ENCODE measurements at places on chromosomes 13 and 19.
A peak's percentile ranks its signal among the peaks of the same experiment; 100 is the strongest.

DNA sequence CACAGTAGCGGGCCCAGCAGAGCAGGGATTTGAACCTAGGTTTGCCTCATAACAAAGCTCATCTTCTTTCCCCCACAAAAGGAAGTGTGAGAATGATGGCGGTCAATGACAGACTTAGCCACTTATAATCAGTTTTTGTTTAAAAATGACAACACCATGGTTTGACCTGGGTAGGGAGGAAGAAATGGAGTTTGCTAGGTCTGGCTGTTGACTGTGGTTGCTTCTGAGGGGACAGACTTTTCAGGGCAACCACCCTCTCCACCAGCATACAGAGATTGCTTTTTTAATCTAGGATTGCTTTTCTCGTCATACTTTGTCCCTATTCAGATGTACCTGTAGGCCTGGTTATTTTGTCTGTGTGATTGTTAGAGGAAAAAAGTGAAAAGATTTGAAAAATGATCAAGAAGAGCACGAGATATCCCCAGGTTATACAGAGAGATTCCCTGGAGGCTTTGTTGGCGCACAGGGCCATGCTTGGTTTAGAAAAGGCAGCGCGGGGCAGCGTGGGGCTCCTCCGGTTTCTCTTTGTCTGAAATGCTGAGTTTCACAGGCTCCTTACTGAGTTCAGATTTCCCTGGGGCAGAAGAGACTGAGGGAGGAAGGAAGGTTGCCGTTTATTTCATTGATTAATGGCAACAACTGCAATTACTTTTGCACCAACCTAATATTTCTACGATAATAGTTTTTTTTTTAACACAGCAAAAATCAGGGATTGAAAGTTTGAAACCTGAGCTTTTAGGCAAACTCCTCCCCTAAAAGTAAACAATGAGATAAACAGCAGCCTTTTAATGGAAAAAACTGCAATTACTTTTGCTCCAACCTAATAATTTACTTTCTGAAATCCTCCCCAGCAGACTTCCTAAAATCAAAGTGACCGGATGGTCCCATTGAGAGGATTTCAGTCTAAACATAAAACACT is 97.0 kb upstream of the RNF113B start:
- DNase-seq: no peak

- DNase-seq: no peak
Measured at GRCh38 chr19:51470966-51471365, 7.4 kb upstream of the CEACAM18 start.

DNA sequence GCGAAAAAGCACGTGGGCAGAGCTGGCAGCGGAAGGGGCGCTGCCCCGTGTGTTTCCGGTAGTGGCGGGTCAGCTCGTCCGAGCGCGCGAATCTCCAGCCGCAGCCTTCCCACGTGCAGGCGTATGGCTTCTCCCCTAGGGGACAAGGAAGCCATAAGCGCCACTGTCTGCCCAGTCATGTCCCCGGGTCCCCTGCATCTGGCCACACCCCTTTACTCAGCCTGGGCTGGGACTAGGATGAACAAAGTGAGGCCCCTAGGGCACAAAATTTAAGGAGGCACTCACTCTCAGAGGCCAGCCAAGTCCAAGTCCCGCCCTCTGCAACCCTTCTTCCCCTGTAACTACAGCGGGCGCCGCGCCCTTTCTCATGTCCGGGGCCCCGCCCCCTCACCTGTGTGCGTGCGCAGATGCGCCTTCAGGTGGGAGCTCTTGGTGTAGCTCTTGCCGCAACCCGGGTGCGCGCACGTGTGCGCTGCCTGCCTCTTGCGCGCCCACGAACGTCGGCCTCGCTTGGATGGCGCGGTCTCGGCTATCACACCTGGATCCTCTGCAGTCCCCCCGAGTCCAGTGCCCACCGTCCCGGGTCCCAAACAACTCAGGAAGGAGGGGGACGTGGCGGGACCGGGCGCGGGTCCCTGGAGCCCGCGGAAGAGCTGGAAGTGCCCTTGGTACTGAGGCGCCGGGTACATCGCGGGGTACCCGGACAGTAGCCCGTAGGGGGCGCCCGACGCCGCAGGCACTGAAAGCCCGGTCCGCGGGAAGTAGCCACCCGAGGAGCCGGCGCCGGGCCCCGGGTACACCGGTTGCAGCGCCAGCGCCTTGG is 1.9 kb downstream of the KLF1 start:
- DNase-seq: peak; percentile 66

- no peak for DNase-seq
Measured at GRCh38 chr13:94431987-94432386, 47.5 kb downstream of the DCT start.

DNA sequence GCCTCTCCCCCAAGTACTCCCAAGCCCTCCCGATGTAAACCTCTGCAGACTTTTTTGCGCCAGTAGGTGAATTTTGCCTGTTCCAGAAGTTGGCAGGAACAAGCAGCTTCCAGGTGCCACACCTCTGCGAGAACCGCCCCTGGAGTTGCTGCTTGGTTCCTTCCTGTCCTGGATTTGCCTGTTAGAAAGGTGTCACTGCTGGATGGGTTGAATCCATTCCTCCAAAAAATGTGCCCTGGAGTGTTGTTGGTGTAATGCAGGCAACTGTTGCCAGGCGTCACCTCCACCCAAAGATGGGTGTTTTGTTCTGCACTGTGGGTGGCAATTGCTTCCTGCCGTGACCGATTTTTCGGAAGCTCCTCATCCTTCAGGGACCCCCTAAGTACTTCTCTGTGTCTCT is 5.7 kb downstream of the PGPEP1 start:
- DNase-seq: no peak

DNA sequence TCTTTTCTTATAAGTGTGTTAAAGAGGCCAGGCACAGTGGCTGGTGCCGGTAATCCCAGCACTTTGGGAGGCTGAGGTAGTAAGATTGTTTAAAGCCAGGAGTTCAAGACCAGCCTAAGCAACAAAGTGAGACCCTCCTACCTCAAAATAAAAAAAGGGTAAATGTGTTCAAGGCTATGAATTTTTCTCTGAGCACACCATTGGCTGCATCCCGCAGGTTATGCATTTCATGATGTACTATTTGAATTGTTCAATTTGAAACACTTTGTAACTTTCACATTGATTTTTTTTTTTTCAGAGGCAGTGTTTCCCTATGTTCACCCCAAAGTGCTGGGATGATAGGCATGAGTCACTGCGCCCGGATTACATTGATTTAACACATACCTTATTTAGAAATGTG is 138.1 kb downstream of the PTPRS start:
- DNase-seq: no peak

DNA sequence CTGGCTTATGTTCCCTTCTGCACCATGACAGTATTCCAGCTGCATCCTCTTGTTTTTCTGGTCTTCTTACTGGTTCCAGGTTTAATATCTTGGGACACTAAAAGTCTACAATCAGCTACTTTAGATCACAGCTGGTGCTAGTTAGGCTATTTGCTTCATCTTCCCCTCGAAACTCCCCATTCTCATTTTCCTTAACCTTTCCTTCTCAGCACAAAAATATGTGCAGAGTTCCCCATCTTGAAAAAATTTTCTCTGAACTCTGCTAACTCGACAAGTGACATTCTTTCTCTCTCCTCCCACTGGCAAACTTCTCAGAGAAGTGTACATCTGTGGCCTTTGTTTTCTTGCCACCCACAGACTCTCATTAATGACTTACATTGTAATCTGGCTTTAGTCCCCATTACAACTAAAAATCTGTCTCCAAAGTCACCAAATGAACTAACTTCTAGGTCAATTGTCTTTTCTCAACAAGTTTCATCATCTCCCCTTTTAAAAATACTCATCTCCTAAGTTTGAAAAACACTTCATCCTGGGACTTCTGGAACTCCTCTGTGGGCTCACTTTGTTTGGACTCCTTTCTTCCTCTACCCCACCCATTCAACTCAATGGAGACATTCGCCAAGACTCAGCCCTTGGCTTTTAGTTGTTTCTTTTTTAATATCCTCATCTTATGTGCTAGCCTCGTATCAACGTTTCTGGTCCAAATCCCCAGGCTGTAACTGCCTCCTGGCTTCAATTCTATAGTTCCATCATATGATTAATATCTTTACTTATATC is 7.1 kb upstream of the KL start:
- no peak for DNase-seq

All from hepatic stellate cell (primary cell).